ENCODE measurements at places on chromosomes 7 and 10.

DNA sequence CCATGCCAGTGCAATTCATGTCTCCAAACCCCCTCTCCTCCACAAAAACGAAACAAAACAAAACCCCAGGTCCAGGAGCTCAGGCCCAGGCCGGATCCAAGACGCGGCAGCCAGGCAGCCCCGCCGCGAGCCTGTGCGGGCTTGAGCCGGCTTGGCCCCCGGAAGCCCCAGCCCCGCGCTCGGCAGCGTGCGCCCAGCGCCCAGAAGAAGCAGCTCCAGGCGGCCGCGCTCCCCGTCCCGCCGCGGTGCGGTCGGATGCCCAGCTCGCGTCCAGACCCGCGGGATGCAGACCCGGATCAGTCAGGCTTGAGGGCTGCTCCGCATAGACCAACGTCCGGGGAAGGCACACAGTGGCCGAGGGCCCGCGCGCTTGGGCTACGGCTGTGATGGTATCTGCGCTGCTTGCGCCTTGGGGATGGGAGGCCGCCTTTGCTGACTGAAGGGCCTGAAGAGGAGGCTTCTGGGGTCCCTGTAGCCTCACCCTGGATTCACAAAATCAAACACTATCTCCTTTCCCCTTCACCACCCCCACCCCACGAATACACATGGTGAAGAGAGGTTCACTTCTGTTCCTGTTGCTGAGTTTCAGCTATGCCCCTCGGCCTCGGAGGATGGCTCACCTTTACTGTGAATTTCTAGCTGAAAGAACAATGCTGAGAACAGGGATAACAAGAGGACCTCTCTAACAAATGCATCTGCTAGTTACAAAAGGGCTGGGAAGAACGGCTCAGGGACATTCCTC lies 79.9 kb upstream of the EN2 start:
- DNase-seq = no peak

- DNase-seq = no peak
Measured at GRCh38 chr7:155911471-155912105, 99.3 kb upstream of the SHH start.

DNA sequence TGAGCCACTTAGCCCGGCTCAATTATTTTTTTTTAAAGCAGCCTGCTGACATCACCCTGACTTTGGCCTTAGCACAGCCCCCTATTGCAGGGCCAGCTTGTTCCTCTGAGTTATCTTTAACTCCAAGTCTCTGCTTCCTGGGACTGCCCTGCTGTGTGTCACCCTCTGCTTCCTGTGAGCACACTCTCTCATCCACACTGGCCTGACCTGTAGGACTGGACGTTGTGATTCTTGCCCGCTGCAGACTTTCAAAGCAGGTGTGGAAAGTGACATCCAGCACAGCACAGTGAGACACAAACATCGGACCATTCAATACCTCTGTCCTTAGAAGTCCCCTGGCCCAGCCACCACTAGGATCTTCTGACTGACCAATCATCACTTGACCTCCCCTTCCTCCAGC lies 26.4 kb upstream of the HSPA12A start:
- DNase-seq = no peak

- no peak for DNase-seq
Measured at GRCh38 chr7:116329686-116330503, 119.6 kb downstream of the TES start.

DNA sequence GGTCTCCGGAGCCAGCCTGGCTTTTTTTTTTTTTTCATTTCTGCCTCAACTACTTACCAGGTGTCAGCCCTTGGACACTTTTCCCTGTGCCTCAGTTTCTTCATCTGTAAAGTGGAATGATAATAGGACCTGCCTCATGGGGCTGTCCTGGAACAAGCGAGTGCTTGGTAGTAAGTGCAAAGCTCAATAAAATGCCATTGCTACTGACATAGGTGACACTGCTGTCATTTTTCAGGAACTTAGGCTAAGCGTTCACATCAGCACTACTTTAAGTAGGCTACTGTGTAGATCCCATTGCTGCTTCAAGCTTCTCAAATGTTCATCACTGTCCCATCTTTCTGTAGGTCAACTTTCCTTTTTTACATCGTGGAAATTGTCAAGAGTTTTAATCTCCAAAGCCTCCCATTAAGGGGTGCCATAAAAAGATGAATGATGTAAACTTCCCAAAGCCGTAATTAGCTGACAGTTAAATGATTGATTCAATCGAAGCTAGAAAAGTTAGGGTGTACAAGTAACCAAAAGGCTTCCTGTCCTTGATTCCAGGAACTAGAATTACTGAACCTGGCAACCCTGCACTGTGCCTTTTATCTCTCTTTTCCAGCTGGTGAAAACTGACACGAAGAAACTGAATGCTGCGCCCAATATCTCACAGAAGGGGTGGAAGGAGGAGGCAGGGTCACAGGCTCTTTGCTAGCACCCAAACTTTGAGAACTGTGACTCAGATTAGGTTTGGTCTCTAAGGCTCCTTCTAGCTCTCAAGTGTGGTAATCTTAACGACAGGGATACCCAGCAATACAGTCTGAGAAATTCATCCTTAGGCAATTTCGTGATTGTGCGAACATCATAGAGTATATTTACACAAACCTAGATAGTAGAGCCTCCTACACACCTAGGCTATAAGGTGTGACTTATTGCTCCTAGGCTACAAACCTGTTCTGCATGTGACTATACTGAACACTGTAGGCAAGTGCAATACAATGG lies 861 bp upstream of the USP6NL start:
- DNase-seq = no peak
